ENCODE measurements at places on chromosomes 7 and 10.
A peak's percentile ranks its signal among the peaks of the same experiment; 100 is the strongest.

DNA sequence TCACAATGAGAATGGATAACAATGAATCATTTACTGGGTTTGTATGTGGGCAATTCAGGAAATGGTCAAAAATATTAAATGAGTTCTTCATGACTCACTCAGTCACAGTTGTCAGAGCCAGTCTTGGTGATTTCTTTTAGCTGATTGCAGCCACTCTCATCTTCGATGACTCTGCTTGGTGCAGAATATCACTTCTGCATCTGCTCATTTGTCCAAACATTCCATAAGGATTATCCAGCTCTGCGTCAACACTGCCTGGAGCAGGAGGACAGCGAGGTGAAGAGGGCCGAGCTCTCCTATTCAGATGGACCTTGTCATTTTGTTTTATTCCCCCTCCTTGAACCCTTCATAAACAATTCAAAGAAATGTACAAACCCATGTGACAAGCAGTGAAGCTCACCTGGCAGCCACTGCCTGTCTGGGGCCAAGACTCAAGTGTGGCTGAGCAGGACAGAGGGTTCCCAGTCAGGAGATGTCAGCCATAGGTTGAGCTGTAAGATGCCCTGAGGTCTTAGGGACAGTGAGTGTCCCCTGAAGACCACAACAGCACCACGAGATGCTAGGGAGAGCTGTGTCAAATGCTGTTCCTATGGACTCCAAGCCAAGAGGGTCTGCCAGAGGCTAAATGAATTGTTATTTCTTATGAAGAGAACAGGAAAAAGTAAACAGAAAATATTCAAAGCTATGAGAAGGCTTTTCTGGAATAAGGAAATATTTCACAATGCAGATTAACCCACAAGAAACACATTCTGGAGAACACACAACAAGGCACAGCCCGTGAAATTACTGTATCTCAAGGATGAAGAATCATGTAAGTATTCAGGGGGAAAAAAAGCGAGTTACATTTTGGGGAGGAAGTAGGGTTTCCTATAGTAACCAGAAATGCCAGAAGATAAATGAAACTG lies 33.1 kb upstream of the EGFR start:
- peak; percentile 92 for DNase-seq

DNA sequence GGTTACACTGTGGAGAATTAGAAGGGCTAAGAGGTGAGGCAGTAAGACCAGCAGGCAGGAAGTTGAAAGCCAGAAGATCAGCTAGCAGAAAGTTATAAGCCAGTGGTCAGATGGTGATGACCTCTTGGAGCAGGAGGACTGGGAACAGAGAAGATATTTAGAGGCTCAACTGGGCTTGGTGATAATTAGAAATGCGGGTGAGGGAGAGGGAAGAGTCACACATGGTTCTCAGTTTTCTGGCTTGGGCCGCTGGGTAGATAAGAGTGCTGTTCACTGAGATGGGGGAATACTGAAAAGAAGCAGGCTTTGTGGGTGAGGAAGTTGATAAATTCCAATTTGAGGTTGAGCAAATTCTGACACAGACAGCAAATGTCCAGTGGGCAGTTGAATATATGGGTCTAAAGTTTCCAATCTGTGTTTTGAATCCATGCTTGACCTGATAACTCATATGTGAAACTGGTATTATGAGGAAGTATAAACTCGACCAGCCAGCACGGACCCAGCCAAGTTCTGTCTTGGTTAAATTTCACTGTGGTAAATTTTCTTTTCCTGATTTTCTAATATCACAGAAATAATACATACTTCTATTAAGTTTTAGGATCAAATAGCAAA lies 22.7 kb downstream of the LSMEM1 start:
- DNase-seq: no peak

GRCh38 chr7:127886248-127886647 lies 145.0 kb downstream of the LRRC4 start:
- DNase-seq: peak; percentile 62

GRCh38 chr7:156156734-156157408 lies 344.6 kb upstream of the SHH start:
- DNase-seq: no peak

GRCh38 chr7:137916980-137917645 lies 70.3 kb upstream of the DGKI start:
- DNase-seq: no peak

- peak; percentile 1 for DNase-seq
Measured at GRCh38 chr7:95688931-95689495, 83.3 kb upstream of the DYNC1I1 start.

GRCh38 chr10:118362103-118362502 lies 20.0 kb upstream of the FAM204A start:
- no peak for DNase-seq

All from IMR-90 (cell line).